ENCODE measurements at places on chromosomes 6 and 20. TPM values are rescaled to one million over a fixed set of nuclear protein-coding genes. Genes with fewer than 3 reads are reported as not detected.

CAPN11 gene
- total RNA-seq = 6.3 TPM

KCNK16 gene
- total RNA-seq = not detected

EMILIN3 gene
- 84.6 TPM for total RNA-seq

ADGRB3 gene
- 17.9 TPM for total RNA-seq

DZANK1 gene
- 2.0 TPM for total RNA-seq

- DNase-seq = no peak
These were observed 18.8 kb downstream of the ZFAND3 start for GRCh38 chr6:37838219-37838921.

DNA sequence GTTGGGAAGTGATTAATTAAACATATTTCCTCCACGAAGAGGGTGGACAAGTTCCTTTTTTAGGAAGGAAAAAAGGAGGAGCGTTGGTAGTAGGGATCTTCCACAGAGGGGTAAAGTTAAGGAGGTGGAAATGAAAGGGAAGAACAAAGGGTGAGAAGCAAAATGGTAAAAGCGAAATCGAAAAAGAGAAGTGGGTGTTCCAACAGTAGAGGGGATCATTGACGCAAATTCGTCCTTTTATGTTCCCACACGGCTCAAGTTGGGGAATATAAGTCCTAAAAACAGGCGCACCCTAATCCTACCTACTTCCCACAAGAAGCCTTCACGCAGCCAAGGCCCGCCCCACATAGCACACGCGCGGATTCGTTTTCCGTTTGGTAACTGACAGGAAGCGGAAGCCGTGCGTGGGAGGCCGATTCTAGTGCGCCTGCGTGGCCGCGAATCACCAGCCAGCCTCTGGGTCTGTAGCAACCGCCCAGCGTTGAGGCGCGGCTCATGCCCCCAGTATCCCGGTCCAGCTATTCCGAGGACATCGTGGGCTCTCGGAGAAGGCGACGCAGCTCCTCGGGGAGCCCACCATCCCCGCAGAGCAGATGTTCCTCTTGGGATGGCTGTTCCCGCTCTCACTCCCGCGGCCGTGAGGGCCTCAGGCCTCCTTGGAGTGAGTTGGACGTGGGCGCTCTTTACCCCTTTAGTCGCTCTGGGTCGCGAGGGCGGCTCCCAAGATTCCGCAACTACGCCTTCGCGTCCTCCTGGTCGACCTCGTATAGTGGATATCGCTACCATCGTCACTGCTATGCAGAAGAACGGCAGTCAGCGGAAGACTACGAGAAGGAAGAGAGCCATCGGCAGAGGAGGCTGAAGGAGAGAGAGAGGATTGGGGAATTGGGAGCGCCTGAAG lies at the start of gene NKAPL:
Gene NKAPL (plus strand): TSS at position 421 of the 901 bp plus-strand sequence. CDS start 75 bp downstream, at position 496.
- DNase-seq = peak; percentile 43

- DNase-seq = no peak
These were observed 16.1 kb upstream of the ZNF217 start for GRCh38 chr20:53609491-53610445.

- no peak for DNase-seq
These were observed 20.3 kb downstream of the SLC22A2 start for GRCh38 chr6:160238278-160238711.

- DNase-seq = no peak
These were observed 225.1 kb upstream of the FERMT1 start for GRCh38 chr20:6347916-6348315.

DNA sequence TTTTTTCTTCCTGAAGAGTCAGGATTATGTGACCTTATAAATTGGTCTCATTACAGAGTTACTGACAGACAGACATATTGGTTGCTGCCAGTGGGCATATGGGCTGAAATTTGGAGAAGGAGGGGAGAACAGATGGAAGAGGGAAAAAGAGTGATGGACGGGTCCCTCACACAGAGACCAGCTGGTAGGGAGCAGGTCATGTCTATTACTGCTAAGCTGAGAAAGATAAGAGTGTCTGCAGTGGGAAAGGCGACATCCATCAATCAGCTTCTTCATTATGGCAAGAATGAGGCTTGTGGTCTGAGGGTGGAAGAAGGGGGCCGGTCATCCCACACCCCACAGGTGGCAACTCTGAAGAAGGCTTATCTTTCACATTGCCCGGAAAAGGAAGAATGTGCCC lies 353.8 kb upstream of the RSPO3 start:
- DNase-seq = no peak

DNA sequence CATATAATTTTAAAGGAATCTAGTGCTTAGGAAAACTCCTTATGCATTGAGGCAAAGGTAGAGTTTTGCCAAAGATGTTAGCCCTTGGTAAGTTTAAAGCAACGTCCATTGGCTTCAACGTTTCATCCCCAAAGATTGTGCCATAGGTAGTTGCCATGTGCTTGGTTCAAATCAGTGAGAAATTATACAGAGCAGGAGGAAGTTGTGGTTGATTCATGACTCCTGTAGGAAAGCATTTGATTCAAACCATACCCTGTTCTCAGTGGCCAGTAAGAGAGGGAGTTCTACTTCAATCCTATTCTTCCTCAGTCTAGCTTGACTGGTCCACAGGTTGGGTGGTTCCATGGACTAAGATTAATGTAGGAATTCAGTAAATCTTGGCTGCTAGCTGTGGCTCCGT lies 535.6 kb downstream of the QKI start:
- DNase-seq = no peak

DNA sequence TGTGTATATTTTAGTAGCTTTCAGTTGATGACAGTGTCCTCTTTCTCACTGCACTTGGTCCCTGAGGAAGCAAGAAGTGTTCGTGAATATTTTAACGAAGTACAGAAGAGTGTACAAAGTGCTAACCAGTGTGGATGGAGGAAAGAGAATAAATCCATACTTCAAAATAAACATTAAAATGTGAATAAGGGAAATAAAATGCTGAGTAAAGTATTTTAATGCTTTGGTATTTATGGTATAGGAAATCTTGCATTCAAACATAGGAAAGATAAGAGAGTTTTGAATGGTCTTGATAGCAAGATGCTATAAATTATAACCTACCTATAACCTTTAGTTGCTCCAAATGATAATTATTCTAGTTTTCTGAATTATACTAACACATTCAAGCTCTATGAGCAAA lies 493.4 kb upstream of the EYS start:
- DNase-seq = no peak

DNA sequence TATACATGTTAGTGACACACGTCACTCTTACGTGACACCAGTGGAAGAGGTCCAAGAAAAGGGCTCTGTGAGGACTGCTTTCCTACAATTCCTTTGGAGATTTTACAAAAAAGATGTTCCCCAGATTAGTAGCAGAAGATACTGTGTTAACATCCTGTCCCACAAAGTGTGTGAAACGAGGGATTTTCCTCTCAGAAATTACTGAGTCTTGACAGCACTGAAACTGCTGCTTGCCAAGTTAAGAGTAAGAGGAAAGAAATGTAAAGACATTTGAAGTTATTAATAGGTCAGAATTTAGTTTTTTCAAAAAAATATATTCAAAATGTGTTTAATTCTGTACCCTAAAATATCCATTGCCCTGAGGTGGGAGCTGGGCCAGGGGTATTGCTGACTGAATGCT lies 58.8 kb upstream of the MAP7 start:
- DNase-seq = no peak

DNA sequence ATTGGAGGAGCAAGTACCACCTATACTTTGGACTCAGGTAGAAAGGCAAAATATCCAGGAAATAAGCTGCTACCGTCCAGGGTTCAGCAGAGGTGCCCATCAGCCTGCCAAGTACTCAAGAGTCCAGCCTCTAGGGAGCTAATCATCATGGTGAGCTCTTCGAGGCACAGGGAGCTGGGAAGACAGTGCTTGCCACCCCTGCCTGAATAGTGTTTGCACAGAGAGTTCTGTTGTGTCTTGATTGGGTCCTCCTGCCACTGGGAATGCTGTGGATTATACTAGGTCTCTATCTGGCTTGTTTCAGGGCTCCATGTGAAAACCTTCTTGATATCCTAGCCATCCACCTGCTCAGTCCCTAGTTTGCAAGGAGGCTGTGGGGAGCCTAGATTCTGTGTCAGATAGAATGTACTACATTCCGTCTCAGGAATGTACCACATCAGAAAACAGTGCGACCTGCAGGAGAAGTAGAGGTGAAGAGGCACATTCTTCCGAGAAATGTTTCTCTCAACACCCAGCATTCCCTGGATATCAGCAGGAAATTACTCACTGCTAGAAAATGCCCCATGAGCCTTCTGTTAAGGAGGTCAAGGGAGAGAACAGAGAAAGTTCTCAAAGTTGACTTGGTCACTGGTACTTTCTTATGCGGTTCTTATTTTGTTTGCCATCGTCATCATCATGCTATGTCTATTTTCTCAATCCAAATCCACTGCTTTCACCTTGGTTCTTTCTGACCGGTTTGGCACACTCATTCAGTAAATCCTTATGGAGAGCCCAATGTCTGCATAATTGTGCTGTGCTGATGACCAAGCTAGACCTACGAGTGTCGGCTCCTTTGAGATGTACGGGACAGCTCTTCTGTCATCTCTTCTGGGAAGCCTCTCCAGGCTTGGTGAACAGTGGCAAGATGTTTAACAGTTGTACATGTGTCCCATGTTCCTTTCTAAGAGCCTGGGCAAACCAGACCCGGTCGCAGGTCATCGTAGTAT lies 30.7 kb downstream of the PTPN1 start:
- DNase-seq = no peak

DNA sequence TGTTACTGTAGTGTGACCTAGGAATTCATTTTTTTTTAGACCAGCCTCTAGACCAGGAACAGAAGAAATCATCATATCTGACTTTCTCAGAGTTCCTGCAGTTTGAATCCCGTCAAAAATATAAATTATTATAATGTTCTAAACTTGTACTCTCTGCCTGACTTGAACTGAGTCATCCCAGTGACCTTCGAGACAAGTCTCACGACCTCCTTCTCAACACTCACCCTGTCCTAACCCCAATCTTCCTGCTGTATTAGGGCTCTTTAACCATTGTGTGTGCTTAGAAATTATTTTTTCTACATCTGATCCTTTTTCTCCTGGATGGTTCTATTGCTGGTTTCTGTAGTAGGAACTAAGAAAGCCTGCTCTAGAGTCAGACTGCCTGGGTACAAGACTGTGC lies 21.5 kb downstream of the ADGRF5 start:
- no peak for DNase-seq

DNA sequence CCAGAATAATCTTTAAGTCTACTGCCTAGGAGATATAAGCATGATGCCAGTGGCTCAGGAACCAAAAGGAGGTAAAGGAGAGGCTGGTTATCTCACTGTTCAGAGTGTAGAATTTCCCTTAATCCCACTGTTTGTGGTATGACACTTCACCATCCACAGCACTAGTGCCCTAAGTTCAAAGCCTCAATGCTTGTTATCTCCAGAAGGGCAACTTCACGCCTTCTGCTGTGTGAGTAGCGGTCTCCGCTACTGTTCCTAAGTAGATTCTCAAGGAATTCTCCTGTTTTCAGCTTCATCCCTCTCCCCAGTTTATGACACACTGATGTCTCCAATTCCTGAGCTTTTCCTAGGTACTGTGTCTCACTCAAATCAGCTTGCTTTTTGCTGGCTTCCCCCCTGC lies 13.7 kb upstream of the SNPH start:
- no peak for DNase-seq

GRCh38 chr20:7571521-7572055 lies 368.7 kb downstream of the HAO1 start:
- DNase-seq = no peak

DNA sequence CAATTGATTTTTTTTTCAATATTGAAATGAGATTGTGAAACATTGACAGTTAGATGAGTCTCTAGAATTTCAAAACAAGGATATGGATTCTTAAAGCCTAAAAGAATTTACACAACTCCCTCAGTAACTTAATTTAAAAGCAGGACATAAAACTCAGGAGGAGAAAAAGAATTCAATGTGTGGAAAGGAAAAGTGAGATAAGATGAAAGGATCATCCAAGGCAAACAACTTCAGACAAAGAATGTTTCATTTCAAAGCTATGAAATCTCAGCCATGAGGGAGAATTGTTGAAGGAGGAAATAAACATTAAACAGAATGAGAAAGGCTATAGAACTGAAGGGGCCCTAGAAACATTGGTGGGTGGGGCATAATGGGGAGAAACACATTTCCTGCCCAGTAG lies 191.7 kb upstream of the NOX3 start:
- no peak for DNase-seq

DNA sequence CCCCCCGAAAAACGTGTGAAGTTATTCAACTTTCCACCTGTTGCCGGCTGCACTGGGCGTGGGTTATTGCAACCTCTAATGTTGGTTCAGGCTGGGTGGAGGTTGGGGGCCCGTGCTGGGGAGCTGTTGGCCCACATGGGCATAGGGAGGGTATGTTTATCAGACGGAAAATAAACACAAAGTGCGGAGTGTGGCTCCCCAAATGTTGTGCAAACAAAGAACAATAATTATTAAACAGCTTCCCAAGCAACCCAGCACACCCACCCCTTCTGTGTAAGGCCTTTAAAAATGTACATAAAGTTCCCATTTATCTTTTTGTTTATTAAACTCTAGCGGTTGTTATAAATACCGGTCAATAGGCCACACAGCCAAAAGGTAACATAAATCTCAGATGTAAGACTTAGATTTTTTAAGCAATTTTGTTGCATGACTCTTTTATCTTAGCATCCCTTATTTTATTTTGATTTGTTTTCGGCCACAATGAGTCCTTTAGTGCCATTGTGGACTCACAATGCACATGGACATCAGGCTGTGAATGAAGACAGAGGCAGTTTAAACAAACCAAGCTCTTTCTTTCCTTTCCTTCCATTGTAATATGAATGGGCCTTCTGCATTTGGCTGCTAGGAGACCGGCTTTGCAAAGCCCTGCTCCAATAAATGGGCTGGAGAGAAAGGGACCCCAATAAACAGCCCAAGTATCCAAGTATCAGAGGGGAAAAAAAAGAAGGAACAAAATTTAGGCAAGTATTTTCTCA lies 6.9 kb upstream of the DLL1 start:
- no peak for DNase-seq

DNA sequence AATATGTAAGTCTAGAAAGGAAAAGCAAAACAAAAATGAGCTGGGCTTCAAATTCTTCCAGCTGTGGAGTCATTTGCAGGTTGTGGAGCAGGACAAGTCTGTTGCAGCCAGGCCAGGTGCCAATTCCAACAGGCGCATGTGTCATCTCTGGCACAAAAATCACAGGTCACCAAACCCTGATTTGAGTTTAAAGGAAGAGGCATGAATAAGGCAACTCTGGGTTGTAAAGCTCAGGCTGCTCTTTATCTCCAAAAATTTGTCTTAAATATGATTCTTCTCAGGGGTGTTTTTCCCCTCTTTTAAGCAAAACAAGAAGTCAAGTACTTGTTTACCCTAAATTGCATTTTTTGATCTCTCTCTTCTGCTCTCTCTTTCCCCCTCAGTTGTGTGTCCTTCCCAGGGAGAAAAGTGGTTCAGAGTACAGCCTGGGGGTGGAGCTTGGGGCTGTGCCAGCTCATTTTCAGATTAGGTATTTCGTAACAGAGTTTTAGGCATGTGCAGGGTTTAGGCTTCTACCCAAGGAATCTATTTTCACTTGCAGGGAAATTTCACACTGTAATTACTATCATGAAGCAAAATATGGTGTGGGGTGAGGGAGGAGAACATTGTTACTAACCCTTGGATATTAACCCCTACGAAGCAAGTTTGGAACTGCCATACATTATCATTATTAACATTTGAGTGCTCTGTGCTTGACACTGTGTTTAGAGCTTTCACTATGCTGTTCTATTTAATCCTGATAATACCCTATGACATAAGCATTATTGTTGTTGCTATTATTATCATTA lies 8.3 kb upstream of the NCOA3 start:
- peak; percentile 97 for DNase-seq
